Keratinocyte (primary cell): ENCODE measurements at places on chromosomes 1 and 21. TPM values are rescaled to one million over a fixed set of nuclear protein-coding genes. Genes with fewer than 3 reads are reported as not detected.

GRCh38 chr1:167173516-167174184, 47.0 kb upstream of the POU2F1 start:
- no peak for DNase-seq

APCS gene
- not detected in 3 replicates for polyA plus RNA-seq

DNA sequence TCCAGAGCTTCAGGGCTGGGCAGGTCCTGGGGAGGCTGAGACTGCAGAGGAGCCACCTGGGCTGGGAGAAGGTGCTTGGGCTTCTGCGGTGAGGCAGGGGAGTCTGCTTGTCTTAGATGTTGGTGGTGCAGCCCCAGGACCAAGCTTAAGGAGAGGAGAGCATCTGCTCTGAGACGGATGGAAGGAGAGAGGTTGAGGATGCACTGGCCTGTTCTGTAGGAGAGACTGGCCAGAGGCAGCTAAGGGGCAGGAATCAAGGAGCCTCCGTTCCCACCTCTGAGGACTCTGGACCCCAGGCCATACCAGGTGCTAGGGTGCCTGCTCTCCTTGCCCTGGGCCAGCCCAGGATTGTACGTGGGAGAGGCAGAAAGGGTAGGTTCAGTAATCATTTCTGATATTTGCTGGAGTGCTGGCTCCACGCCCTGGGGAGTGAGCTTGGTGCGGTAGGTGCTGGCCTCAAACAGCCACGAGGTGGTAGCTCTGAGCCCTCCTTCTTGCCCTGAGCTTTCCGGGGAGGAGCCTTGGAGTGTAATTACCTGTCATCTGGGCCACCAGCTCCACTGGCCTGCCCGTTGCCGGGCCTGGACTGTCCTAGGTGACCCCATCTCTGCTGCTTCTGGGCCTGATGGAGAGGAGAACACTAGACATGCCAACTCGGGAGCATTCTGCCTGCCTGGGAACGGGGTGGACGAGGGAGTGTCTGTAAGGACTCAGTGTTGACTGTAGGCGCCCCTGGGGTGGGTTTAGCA, 9.3 kb downstream of the MYBPH start:
- DNase-seq, result no peak

HTR6 gene
- not detected in 3 replicates for polyA plus RNA-seq

- no peak for DNase-seq
Measured at GRCh38 chr1:162371611-162372010, 5.0 kb downstream of the SPATA46 start.

FCMR gene
- 1.8 to 8.1 TPM (median 1.8 TPM) in 3 replicates for polyA plus RNA-seq

DNA sequence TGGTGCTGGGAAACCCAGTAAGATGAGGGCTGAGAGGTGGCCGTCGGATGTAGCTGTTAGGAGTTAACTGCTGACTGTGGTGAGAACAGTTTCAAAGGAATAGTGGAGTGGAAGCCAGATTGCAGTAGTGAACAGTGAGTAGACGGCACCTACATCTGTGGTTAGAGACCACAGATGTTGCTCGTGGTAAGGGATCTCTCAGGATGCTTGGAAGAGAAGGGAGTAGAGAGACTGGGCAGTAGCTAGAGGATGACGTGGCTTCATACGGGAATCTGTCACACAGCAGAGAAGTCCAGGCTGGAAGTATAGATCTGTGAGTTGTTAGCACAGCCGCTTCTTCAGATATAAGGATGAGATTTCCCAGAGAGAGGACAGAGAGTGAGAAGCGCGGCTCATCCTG, 7.8 kb upstream of the ARTN start:
- DNase-seq, result no peak

DNA sequence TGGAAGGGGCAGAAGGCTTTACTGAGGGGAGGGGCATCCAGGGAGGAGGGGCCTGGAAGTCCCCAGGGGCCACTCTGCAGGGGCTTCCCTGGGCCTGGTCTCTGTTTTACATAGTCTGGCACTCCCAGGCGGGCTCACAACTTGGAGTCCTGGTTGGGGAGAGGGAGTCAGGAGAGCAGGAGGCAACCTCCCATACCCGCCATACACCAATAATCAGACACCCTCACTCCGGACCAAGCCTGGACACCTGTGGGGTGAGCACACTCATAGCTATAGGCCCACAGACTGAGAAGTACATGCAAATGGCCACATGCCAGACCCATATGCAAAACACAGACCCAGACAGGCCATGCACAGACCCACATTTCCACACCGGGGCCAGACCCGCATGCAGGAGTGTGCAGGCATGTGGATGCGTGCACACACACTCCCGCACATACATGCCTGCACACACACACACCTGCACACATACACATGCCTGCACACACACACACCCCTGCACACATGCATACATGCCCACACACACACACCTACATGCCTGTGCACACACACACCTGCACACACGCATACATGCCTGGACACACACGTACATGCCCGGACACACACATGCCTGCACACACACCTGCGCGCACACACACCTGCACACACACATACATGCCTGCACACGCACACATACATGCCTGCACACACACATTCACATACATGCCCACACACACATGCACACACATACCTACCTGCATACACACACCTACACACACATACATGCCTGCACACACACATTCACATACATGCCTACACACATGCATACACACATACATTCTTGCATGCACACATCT, 89.5 kb upstream of the RUNX3 start:
- no peak for DNase-seq

DNA sequence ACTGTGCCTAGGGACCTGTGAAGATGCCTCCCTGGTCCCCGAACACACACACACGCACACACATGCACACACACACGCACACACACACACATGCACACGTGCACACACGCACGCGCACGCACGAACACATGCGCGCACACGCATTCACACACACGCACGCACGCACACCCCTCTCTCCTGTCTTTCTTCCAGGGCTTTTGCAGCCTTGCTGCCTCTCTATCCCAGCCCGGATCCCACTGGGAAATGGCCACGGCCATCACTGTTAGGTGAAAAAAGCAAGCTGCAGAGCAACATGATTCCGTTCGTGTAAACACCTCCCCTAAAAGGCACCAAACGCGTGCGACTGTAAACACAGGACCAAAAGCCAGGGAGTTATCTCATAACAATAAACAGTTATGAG, 39.7 kb downstream of the NKAIN1 start:
- no peak for DNase-seq

AQP10 gene
- polyA plus RNA-seq, result 0.85 to 1.8 TPM (median 1.2 TPM) in 3 replicates

RIPK4 gene
- polyA plus RNA-seq, result 16.6 to 23.4 TPM (median 18.4 TPM) in 3 replicates

- no peak for DNase-seq
Measured at GRCh38 chr1:60832367-60832766, 250.0 kb upstream of the NFIA start.

DNA sequence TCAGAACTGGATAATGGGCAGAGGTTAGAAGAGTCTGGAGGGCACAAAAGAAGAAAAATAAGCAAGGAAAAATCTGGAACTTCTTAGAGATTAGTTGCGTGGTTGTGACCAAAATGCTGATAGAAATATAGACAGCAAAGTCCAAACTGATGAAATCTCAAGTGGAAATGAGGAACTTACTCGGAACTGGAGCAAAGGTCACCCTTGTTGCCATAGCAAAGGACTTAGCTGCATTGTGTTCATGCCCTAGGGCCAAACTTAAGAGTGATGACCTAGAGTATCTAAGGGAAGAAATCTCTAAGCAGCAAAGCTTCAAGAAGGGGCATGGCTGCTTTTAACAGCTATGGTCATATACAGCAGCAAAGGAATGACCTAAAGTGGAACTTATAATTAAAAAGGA, 180.0 kb downstream of the TTLL7 start:
- DNase-seq, result no peak
